GF-D8 (cell line): ENCODE measurements at places on chromosomes 4 and X.
A peak's percentile ranks its signal among the peaks of the same experiment; 100 is the strongest.

GRCh38 chrX:120736989-120737388 is 107.1 kb upstream of the C1GALT1C1 start:
- DNase-seq = no peak

DNA sequence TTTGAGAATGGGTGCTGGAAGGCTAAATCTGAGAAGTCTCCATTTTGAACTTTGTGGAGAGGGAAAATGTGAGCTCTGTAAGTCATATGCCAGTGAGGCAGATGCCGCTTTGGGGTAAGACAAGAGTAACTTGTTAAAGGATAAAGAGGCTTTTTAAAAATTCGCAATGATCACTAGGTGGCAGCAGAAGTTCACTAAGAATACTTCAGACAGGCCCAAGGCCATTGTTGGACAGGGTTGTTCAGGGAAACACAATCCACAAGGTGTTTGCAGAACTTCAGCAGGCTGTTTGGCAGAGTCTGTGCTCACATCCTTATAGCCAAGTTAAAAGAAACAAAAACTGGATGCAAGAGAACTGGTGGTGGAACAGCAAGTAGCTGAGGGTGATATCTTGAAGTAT is 13.7 kb upstream of the PIGA start:
- peak; percentile 4 for DNase-seq

- no peak for DNase-seq
Observed at GRCh38 chr4:152999346-153000075, 63.4 kb downstream of the FHDC1 start.

DNA sequence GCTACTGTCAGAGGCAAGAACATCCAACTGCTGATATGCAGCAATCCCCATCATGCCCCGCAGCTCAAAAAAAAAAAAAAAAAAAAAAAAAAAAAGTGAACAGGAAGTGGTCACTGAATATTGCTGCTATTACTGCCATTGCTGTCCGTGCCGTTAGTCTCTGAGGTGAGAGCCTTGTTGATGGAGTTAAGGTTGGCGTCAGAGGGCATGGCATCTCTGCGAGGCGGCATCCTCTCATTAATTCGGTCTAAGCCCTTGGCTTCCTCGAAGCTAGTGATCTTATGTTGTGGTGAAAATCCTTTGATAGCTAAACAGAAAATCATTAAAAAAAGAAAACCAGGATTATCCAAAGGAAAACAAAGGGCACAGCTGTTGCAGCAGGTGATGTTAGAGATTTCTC is 321.6 kb downstream of the PPP3CA start:
- no peak for DNase-seq

GRCh38 chr4:15084780-15085179 is 82.5 kb downstream of the CPEB2 start:
- DNase-seq = no peak

GRCh38 chr4:148311526-148311925 is 130.7 kb downstream of the NR3C2 start:
- DNase-seq = no peak

- DNase-seq = no peak
Observed at GRCh38 chr4:108834835-108835384, 72.1 kb upstream of the ETNPPL start.

DNA sequence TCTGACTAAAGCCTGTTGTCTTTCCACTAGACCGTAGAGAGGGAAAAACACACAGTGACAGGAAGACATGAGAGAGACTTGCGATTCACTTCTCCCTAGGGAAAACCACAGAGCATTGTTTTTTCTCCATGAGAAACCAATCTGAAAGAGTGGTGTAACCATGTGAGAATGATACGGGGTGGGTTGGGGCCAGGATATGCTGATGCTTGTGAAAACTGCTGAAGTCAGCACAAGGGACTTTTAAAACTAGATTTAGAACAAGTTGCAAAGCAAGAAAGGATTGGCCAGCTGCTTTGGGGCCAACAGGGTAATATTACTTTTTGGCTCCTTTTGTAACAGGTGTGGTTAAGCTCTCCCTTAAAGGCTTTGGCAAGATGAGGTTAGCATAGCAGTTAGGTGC is 66.1 kb downstream of the NHSL2 start:
- DNase-seq = no peak

DNA sequence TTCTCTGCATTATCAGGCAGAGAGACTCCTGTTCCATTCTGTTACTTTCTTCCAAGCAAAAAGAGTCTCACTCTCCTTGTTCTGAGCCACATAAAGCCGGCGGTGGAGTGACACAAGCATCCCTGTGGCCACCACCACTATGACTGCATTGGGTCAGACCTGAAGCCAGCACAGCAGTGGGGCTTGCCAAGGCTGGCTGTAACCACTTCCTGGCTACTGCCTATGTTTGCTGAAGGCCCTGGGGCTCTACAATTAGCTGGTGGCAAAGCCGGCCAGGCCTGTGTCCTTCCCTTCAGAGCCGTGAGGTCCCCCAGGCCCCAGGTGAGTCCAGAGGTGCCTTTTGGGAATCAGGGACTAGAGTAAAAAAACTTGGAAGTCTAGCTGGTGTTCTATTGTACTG is 31.8 kb downstream of the PLAC8 start:
- no peak for DNase-seq

- DNase-seq = peak; percentile 30
Observed at GRCh38 chr4:73662709-73663546, 42.7 kb upstream of the RASSF6 start.

GRCh38 chr4:2441393-2442174 is 22.8 kb downstream of the CFAP99 start:
- DNase-seq = peak; percentile 49

- no peak for DNase-seq
Observed at GRCh38 chr4:148964456-148964855, 522.2 kb upstream of the NR3C2 start.

DNA sequence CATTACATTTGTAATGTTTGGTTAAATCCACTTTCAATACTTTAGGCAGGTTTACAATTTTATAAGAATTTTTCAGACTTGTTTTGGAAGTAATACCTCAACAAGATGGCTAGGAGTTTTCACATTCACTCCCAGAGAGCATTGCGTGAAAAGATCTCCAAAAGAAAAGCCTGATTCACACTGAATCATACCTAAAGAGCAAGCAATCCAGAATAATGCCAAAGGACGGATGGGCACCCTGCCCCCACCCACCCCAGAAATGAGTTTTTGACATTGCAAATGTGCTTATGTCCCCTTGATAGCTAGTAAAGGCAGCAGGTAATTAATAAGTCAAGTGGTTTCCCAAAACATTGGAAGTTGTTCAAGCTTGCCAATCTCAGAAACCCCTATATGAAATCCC is 557.7 kb upstream of the TENM3 start:
- no peak for DNase-seq

- no peak for DNase-seq
Observed at GRCh38 chrX:51759055-51759839, 16.0 kb downstream of the GSPT2 start.

DNA sequence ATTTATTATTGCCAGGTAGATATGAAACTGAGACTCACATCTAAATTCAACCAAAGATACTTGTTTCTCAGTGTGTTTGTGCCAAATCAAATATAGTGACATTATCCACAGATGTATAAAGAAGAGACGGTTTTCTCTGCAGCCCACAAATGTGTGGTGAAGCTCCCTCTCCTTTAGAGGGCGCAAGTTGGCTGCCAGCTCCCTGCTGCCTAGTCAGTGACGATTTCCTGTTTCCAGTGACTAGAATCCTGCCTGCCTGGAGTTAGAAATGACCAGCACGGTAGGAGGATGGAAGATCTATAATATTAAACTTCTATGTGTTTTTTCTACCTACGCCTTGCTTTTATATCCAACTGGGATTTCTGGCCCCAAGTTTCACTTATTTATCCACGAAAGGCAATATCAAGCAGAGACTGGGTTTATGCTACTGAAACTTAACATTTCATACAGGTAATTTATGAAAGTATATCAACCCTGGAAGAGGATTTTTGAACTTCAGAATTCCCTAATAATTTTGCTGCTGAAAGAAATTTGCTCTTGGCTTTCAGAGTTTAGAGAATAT is 1793.7 kb upstream of the TENM3 start:
- no peak for DNase-seq

- no peak for DNase-seq
Observed at GRCh38 chrX:47634871-47635575, 5.3 kb upstream of the CFP start.

DNA sequence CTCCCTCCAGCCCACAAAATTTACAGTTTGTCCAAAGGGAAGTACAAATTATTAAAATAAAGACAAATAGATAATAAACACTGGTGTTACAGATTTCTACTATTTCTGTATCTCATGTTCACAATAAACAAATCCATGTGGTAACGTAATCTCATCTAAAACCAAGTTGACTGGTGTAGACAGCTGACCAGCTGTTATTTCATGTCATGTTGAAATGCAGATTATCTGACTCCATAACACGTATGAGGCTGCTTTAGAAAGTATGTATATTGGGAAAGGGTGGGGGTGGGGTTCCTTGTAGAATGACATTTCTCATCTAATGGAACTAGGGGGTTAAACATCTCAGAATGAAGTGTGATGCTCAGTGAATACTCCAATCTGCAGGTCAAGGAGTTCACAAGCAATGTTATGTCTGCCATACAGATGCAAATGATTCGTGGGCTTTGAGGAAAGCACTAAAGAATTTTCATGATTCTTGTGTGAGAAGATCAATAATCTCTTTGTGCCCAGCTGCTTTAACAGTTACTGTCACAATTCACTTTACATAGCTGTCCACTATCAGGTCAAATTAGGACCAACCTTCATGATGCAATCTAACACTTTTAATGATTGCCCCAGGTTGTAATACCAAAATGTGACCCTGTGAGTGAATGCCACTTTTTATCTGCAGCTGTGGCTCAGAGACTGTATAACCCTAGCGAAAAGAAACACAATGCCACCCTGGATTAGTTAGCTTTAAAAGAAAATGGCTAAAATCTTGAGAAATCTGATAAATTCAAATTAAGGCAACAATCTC is 114.0 kb downstream of the ENOX2 start:
- DNase-seq = no peak

DNA sequence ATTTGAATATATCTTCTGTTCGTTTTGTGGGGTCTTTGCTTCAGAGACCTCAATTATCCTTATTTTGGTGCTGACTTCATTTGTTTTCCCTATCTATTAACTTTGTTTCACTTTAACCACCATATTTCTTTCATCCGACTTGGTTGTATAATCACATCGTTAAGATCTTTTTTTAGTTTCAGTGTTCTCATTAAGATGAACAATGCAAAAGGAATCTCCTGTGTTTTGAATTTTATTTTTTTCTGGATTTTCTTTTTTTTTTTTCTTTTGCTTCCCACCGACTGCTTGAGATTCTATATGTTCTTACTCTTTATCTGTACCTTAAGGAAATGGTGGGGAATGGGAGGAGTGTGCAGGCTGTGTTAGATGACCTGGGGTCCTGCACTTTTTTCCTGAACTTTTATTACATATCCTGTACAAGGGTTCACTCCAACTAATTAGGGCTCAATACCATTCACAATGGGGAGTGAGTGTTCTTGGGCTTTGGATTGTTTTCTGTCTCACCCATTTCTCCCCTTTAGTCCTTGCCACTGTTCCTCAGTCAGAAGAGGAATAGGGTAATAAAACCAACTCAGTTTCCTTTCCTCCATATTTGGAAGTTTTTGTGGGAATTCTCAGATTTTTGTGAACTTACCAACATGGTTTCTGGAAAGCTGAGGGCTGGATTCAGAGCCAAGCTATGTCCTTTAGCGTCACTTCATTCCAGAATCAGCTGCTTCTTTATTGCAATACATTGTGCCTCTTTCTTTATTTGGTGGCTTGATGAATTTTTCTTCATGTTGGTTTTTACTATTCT is 43.2 kb upstream of the BMPR1B start:
- DNase-seq = no peak

DNA sequence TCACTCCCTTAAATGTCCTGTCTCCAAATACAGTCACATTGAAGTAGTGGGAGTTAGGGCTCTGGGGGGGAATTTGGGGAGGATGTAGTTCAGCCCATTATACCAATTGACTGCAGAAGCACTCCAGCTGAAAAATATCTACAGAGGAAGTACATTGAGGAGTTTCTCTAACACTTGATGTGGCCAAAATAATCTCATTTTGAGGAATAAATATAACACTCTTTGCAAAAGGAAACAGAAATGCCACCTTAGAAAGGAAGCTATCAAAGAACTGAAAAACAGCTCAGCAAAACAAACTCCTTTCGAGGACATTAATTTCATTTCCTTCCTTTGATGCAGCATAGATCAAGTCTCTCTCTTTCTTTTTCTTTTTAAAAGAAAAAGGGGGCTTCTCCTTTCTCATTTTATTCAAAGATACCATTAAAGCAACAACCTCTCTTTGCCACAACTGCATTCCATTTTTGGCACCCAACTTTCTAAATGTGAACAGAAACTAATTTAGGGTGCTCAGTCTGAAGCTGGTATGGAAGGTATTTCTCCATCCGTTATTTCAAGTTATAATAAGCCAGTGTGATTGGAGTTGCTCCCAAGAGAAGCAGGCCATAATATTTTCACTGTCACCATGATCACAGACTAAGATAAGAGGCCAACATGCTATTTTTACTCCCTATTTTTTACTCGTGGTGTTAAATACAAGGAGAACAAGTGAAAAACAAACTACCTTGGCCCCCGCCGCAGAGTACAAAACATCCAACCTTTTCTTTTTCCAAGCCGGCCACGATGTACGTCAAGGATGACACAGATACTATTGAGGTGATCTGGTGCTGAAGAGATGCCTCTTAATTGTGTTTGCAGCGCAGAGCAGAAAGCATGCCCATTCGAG is 230.4 kb upstream of the GATB start:
- no peak for DNase-seq

DNA sequence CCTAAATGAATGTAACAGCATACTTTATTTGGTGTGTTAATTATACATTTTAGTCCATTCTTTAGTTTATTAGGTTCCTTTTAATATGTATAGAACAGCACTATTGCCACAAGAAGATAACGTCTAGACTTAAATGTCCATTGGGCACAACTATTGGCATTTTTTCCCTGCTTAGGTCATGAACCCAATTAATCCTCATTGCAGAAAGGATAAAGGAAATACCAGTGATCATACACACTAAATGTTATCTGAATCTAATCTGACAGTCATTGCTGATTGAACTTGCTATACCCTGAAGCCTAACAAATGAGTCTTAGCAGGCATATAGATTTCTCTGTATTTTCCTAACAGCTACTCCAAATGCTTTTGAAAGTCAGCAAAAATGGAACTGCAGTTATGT is 2250.0 kb upstream of the AGA start:
- no peak for DNase-seq

GRCh38 chrX:82342531-82342930 is 1140.6 kb downstream of the SH3BGRL start:
- no peak for DNase-seq

- no peak for DNase-seq
Observed at GRCh38 chrX:32871636-32872035, 339.7 kb downstream of the DMD start.

DNA sequence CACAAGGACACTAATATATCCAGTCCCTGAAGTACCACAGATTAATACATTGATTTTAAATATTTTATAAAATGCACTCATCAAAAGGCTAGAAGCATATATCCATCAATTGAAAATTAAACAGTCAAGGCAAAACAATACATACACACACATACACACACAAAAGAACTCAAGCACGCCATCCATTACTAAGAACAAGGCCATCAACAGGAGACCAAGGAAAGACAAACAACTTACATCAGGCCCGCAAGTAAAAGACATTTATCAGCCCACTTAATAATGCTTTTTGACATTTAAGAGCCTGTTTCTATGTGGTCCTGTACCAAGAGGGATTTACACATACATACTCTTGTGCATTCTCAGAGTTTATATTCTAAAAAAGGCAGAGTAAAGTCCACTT is 50.0 kb upstream of the ZNF827 start:
- DNase-seq = no peak
